T47D (cell line): ENCODE measurements at places on chromosomes 1 and 21.

- DNase-seq, result no peak
Observed at GRCh38 chr1:53369761-53370160, 41.9 kb upstream of the LRP8 start.

DNA sequence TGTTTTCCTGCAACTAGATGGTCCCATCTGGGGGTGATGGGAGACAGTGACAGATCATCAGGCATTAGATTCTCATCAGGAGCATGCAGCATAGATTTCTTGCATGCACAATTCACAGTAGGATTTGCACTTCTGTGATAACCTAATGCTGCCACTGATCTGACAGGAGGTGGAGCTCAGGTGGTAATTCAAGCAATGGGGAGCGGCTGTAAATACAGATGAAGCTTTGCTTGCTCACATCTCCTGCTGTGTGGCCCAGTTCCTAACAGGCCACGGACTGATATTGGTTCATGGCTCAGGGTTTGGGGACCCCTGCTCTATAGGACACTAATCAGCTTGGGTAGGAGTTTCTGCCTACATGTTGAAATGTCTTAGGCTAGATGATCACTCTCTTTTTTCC lies 320.0 kb downstream of the PRDM2 start:
- DNase-seq, result no peak

GRCh38 chr1:238489006-238489405 lies 598.3 kb upstream of the ZP4 start:
- no peak for DNase-seq

GRCh38 chr21:46325073-46325912 lies 1.3 kb downstream of the PCNT start:
- peak; percentile 70 for DNase-seq

DNA sequence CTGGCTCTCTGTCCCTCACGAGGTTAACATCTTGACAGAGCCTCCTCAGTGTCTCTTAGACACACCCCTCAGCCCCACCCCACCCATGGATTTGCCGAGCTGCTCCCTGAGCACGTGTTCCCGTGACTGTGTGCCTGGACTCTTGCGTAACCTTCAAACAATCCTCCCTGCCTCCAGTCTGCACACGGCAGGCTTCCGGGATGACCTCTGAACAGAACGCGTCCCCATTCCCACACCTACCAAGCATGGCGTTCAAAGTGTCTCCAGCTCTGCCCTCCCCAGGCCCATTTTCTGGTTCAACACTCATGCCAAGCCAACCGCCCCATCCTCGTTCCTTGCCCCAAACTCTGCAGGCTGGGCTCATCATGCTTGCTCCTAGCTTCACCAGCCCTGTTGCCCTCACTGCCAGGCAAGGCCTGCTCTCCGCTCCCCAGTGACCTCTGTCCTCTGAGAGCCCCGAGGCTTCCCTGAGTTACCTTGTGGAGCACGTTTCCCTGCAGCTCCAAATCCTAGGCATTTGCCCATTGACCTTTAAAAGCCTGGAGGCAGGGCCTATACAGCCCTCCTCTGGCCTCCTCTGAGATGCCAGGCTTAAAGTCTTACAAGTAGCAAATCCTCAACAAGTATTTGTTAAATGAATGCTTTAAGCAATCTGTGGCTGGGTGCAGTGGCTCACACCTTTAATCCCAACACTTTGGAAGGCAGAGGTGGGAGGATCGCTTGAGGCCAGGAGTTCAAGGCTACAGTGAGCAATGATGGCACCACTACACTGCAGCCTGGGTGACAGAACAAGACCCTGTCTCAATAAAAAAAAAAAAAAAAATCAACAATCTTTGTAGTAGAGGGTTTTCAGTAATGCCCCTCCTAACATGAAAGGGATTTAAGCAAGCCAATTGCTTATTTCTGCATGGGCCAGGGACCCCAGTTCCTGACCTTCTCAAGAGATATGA lies 5.0 kb downstream of the AGT start:
- no peak for DNase-seq
